ENCODE measurements at places on chromosomes 12 and 14.

- H3K36me3 ChIP-seq, result no peaks in the 10 kb centered on the region
- peaks cover 10% of the 10 kb centered on the region for H3K4me1 ChIP-seq
- H3K4me3 ChIP-seq, result no peak overlapping the region
- no peaks in the 10 kb centered on the region for H3K27me3 ChIP-seq
- DNase-seq, result no peak
These were observed 48.1 kb downstream of the KDM2B start for GRCh38 chr12:121532503-121533393.

- H3K27me3 ChIP-seq, result no peaks in the 10 kb centered on the region
- no peaks in the 10 kb centered on the region for H3K36me3 ChIP-seq
- no peak for DNase-seq
- no peaks in the 10 kb centered on the region for H3K4me1 ChIP-seq
- no peak overlapping the region for H3K27ac ChIP-seq
- H3K4me3 ChIP-seq, result no peak overlapping the region
These were observed 337.5 kb downstream of the FLRT2 start for GRCh38 chr14:85867450-85867849.

DNA sequence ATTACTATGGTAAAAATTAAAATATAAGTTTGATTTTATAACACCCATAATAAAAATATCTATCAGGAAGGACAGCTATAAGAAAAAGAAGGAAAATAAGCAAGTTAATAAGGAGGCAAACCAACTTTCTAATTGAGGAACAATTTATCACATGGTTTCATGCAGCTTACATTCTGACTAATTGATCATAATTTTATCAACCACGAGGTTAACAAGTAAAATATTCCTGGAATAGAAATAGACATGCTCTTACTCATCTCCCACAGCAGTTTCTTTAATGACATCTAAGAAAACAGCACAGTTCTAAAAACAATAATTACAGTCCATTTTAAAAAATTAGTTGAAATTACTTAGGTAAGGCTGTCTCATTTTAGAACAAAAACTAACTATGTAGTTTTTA is 130.8 kb upstream of the KRR1 start:
- H3K27me3 ChIP-seq, result no peaks in the 10 kb centered on the region
- no peak overlapping the region for H3K27ac ChIP-seq
- DNase-seq, result no peak
- H3K36me3 ChIP-seq, result no peaks in the 10 kb centered on the region
- H3K4me1 ChIP-seq, result no peaks in the 10 kb centered on the region
- no peak overlapping the region for H3K4me3 ChIP-seq

- no peaks in the 10 kb centered on the region for H3K27me3 ChIP-seq
- no peak overlapping the region for H3K4me3 ChIP-seq
- no peak overlapping the region for H3K27ac ChIP-seq
- H3K36me3 ChIP-seq, result no peaks in the 10 kb centered on the region
- no peak for DNase-seq
- H3K4me1 ChIP-seq, result peaks cover 14% of the 10 kb centered on the region
These were observed 45.4 kb upstream of the TMED10 start for GRCh38 chr14:75221797-75222196.

DNA sequence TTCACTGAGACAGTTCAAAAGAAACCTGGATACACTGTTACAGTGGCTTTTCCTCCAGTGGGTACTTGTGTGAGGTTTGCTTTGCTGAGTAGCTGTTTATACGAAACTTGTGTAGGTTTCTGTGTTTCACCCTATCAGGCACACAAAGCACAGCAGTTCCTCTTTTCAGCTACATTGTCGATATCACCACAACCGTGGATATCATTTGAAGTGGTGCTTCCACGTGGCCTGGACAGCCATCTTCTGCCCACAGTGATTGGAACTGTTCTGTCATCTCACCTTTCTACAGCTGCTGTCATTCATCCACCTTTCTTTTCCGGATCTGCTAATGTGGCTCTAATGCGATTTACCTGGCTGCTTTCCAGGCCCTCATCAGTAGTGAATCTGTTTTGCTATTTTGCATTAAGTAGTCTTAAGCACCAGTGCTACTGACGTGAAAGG is 368.8 kb downstream of the SYT1 start:
- H3K27me3 ChIP-seq, result no peaks in the 10 kb centered on the region
- H3K36me3 ChIP-seq, result no peaks in the 10 kb centered on the region
- no peaks in the 10 kb centered on the region for H3K4me1 ChIP-seq
- H3K27ac ChIP-seq, result no peak overlapping the region
- no peak overlapping the region for H3K4me3 ChIP-seq
- no peak for DNase-seq

- H3K27me3 ChIP-seq, result no peaks in the 10 kb centered on the region
- H3K36me3 ChIP-seq, result no peaks in the 10 kb centered on the region
- peaks cover 2% of the 10 kb centered on the region for H3K4me1 ChIP-seq
- no peak overlapping the region for H3K27ac ChIP-seq
- H3K4me3 ChIP-seq, result no peak overlapping the region
These were observed 152.3 kb downstream of the DIO2 start for GRCh38 chr14:80059041-80059440.

DNA sequence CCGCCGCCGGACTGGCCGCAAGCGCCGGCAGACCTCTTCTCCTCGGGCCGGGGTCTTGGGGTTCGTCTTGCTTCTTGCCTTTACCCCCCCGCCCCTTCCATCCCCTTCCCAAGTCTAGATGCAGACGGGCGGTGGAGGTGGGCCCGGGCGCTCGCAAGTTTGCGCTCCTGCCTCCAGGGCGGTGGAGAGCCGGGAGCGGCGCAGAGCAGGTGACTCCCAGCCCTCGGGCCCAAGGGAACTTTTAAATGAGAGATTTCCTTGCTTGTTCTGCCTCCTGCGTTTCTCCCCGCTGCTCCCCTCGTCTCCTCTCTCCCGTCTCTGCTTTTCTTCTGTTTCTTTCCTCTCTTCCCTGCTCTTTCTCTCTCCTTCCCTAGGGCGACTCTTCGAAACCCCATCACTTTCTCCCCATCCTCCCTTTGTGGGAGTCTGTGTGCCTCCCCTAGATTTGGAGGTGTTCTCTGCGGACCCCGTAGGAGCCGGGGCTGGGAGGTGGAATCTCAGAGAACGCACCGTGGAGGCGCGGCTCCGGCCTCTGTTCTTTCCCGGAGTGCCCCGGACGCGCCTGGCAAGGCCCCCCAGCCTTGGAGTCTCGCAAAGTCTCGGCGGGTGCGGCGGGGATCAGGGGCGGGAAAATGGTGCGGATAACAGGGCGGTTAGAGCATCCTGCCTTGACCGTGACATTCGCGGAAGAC is 114.7 kb upstream of the MYL2 start:
- peaks cover 4% of the 10 kb centered on the region for H3K4me1 ChIP-seq
- no peak for DNase-seq
- no peak overlapping the region for H3K27ac ChIP-seq
- no peak overlapping the region for H3K4me3 ChIP-seq
- H3K27me3 ChIP-seq, result peaks cover 93% of the 10 kb centered on the region

GRCh38 chr14:64704743-64705380 is 638 bp downstream of the PLEKHG3 start:
- H3K27me3 ChIP-seq, result no peaks in the 10 kb centered on the region
- DNase-seq, result peak; percentile 50
- peaks cover 22% of the 10 kb centered on the region for H3K4me1 ChIP-seq
- H3K27ac ChIP-seq, result peak overlapping the region; percentile 95
- H3K4me3 ChIP-seq, result peak overlapping the region; percentile 98

DNA sequence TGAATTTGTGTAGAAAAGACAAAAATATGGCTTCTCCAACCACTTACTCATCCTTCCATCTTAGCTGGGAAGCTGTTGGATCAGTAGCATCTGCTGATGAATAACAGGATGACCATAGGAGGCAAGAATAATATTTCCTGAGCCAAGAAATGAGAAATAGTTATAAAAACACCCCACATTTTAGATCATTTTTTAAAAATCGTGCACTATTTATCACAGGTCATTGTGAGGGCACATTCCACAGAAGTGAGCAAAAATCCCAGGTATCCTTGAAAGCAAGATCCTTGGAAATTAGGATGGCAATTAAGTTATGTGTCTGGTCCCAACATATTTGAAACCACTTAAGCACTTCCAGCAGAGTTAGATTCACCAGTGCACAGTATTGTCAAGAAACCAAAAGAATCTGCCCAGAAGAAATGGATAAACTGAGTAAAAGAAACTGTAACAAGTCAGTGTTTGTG is 8.4 kb downstream of the FAR2 start:
- no peak overlapping the region for H3K4me3 ChIP-seq
- no peaks in the 10 kb centered on the region for H3K27me3 ChIP-seq
- no peak overlapping the region for H3K27ac ChIP-seq
- H3K4me1 ChIP-seq, result peaks cover 10% of the 10 kb centered on the region
- DNase-seq, result no peak

- DNase-seq, result no peak
- H3K4me1 ChIP-seq, result no peaks in the 10 kb centered on the region
- H3K4me3 ChIP-seq, result no peak overlapping the region
- no peak overlapping the region for H3K27ac ChIP-seq
- H3K27me3 ChIP-seq, result no peaks in the 10 kb centered on the region
These were observed 822.8 kb downstream of the GALC start for GRCh38 chr14:87170179-87170578.

DNA sequence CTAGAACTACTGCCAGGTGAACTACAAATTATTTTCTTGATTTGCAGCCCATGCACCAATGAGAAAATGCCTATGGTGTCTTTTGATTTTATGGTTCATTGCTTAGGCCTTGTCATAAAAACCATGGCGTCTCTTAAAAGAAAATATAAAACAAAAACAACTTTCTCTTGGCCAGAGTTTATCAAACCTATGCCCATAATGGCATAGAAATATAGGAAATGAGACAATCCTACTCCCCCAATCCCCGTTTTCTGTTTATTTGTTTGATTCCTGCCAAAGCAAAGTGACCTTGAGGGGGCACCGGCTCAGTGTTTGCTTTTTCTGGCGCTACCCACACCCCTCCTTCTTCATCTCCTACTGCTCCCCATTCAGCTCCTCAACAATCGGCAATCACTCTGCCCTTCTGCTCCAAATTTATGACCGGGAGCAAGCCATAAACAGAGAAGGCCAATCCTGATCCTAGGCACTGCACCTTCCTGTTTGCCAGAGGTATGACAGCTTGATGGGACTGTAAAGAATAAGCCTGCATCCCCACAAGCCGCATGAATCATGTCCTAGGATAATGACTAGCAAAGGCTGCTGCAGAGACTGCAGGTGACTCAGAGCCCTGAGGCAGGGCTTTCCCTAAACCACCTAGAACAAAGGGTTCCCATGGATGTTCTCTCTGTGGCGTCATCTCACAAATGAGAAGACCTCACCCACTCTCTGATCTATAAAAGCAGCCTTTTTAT is 874.9 kb downstream of the NRXN3 start:
- DNase-seq, result peak; percentile 29
- no peaks in the 10 kb centered on the region for H3K4me1 ChIP-seq
- H3K27ac ChIP-seq, result no peak overlapping the region
- no peaks in the 10 kb centered on the region for H3K27me3 ChIP-seq
- H3K4me3 ChIP-seq, result no peak overlapping the region

DNA sequence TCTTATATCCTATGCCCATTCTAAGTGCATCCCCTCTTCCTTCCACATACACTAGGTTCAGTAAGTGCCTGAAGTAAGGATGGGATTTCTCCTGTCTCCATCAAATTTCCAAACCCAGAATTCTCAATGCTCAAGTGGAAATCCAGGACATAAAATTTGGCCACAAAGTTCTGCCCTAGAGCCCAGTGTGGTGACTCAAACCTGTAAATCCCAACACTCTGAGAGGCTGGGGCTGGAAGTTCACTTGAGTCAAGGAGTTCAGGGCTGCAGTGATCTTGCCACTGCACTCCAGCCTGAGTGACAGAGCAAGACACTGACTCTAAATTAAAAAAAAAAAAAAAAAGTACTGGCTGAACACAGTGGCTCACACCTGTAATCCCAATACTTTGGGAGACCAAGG is 4.5 kb upstream of the ARF3 start:
- no peaks in the 10 kb centered on the region for H3K27me3 ChIP-seq
- peaks cover 6% of the 10 kb centered on the region for H3K4me1 ChIP-seq
- DNase-seq, result no peak
- H3K27ac ChIP-seq, result no peak overlapping the region

DNA sequence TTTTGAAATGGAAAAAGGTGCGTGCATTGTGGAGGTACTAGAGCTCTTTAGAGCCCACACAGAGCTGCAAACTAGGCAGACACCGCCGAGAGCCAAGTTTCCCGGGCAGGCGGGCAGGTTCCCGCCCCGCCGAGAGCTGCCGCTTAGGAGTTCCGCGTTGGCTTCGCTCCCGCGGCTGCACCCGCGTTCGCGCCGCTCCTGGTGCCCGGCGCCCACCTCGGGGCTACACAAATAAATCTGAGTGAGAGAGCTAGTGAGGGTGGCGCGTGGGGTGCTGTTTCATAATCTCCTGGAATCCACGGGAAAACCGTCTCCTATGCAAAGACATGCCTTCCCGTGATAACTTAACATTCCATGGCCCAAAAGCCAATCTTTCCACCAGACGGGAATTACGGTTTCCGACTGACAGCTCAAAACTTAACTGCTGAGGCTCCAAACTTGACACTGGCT is 645 bp downstream of the KITLG start:
- peak; percentile 56 for DNase-seq
- H3K27ac ChIP-seq, result peak overlapping the region; percentile 90
- no peaks in the 10 kb centered on the region for H3K36me3 ChIP-seq
- H3K27me3 ChIP-seq, result no peaks in the 10 kb centered on the region
- H3K4me1 ChIP-seq, result peaks cover 28% of the 10 kb centered on the region
- peak overlapping the region; percentile 70 for H3K4me3 ChIP-seq

GRCh38 chr12:31035967-31036665 is 37.5 kb upstream of the DDX11 start:
- no peaks in the 10 kb centered on the region for H3K4me1 ChIP-seq
- H3K36me3 ChIP-seq, result no peaks in the 10 kb centered on the region
- no peak overlapping the region for H3K27ac ChIP-seq
- H3K4me3 ChIP-seq, result no peak overlapping the region

GRCh38 chr12:94204499-94205247 is 56.3 kb downstream of the PLXNC1 start:
- no peaks in the 10 kb centered on the region for H3K27me3 ChIP-seq
- no peak for DNase-seq
- no peak overlapping the region for H3K27ac ChIP-seq
- H3K4me1 ChIP-seq, result peaks cover 8% of the 10 kb centered on the region
- no peak overlapping the region for H3K4me3 ChIP-seq

GRCh38 chr12:46391630-46392029 is 19.1 kb upstream of the SLC38A2 start:
- no peak overlapping the region for H3K27ac ChIP-seq
- no peaks in the 10 kb centered on the region for H3K36me3 ChIP-seq
- H3K4me3 ChIP-seq, result no peak overlapping the region
- peaks cover 18% of the 10 kb centered on the region for H3K4me1 ChIP-seq
- H3K27me3 ChIP-seq, result no peaks in the 10 kb centered on the region

- H3K27me3 ChIP-seq, result no peaks in the 10 kb centered on the region
- H3K27ac ChIP-seq, result peak overlapping the region; percentile 99
- H3K4me1 ChIP-seq, result peaks cover 66% of the 10 kb centered on the region
- peak; percentile 75 for DNase-seq
These were observed 747 bp downstream of the IRF2BPL start for GRCh38 chr14:77027538-77028383.

DNA sequence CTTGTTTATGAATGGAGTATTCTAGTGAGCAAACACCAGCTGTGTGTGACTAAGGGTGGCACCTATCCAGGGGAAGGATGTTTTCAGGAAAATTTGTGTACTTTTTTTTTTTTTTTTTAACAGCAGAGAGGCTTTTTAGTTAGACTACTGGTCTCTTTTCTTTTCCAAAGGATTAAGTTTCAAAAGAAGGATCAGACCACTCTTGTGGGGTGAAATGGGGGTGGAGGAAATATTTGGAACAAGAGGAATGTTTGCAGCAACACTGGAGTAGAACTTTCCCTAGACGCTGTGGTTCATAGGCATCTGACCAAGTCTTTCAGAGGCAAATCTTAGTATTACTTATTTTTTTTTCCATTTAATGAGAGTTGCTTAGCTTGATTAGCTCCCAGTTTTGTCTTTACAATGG is 21.1 kb downstream of the NUBPL start:
- no peak for DNase-seq
- no peak overlapping the region for H3K4me3 ChIP-seq
- no peak overlapping the region for H3K27ac ChIP-seq
- no peaks in the 10 kb centered on the region for H3K36me3 ChIP-seq
- H3K27me3 ChIP-seq, result no peaks in the 10 kb centered on the region
